ENCODE measurements at places on chromosomes 1 and 21. TPM values are rescaled to one million over a fixed set of nuclear protein-coding genes. Genes with fewer than 3 reads are reported as not detected.

DNA sequence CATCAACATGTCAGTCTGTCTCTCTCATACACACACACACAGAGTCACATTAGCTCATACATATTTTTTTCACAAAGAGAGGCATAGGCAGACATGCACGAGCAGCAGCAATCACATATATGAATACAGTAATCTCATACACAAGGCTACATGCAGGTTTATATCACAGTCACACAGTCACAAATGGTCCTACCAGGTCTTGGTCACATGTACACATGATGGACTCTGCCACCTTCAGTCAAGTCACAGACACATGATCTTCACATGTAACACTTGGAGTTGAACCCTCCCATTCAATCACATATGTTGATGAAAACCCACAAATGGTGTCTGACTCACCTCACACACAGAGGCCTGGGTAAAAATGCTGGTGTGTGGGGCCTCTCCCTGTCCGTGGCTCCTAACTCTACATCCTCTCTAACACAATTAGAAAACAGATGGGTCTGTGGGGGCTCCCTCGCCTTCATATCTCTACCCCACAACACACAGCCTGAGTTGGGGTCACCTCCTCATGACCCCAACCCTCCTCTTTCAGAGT lies 27.9 kb downstream of the RIMS3 start:
- no peak for DNase-seq
- H3K36me3 ChIP-seq, result no peaks in the 10 kb centered on the region
- no peak overlapping the region for H3K27ac ChIP-seq
- H3K4me1 ChIP-seq, result no peaks in the 10 kb centered on the region
- H3K27me3 ChIP-seq, result peaks cover 5% of the 10 kb centered on the region

GRCh38 chr1:165494949-165495857 lies 48.6 kb upstream of the LRRC52 start:
- H3K4me3 ChIP-seq, result no peak overlapping the region

DNA sequence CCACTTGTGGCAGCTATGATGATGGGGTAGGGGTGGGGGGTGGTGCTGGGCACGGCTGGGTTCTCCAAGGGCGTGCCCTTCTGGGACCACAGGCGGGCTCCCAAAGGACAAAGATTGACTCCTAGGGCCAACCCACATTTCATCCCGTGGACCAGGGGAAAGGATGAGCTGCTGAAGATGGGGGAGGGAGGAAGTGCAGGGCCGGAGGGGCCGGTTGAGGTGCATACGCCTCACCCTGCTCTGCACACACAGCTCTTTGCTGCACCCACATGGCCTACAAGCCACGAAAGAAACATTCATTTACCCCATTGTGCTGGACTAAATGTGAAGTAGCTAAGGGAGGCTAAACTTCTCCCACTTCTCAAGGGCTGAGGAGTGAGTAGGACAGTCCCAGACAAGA lies 34.2 kb upstream of the GNPAT start:
- H3K36me3 ChIP-seq, result no peaks in the 10 kb centered on the region
- no peak for DNase-seq
- no peak overlapping the region for H3K4me3 ChIP-seq
- peaks cover 5% of the 10 kb centered on the region for H3K27me3 ChIP-seq
- H3K4me1 ChIP-seq, result no peaks in the 10 kb centered on the region
- no peak overlapping the region for H3K27ac ChIP-seq

- peak; percentile 73 for DNase-seq
- no peak overlapping the region for H3K27ac ChIP-seq
- H3K4me3 ChIP-seq, result no peak overlapping the region
- H3K36me3 ChIP-seq, result no peaks in the 10 kb centered on the region
- peaks cover 11% of the 10 kb centered on the region for H3K4me1 ChIP-seq
- H3K27me3 ChIP-seq, result no peaks in the 10 kb centered on the region
These were observed 26.4 kb upstream of the CLIC6 start for GRCh38 chr21:34642211-34643075.

- no peaks in the 10 kb centered on the region for H3K36me3 ChIP-seq
- H3K27me3 ChIP-seq, result peaks cover 12% of the 10 kb centered on the region
- H3K4me3 ChIP-seq, result no peak overlapping the region
- H3K4me1 ChIP-seq, result peaks cover 15% of the 10 kb centered on the region
- no peak for DNase-seq
- H3K27ac ChIP-seq, result no peak overlapping the region
These were observed 31.3 kb downstream of the IL6R start for GRCh38 chr1:154436433-154436832.

DNA sequence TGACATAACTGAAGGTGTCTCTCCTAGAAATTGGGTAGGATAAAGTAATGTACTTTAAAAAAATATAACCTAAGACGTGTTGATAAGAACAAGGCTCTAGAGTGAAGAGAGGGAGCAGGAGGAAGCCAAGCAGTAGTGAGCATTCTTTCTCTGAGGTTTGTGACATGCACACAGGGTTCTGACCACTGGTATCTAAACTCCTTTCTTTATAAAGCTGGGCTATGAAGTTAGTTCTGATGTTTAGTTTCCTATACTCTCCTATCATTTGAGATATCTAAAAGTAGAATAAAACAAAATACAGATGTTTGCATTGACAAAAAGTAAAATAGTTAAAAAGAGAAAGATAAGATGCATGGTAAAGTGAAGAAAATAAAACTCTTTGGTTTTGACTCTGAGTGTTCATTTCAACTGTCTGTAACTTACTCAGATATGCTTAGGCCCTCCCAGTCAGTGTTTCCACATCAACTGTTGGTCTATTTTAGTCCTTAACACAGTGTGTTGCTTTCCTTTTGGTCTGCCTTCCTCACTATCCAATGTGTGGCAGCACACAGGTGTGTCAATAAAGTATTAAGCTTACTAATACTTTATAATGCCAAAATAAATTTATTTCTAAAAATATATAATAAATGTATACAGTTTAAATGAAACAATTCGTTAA lies 543.5 kb downstream of the PTPRC start:
- no peaks in the 10 kb centered on the region for H3K4me1 ChIP-seq
- H3K36me3 ChIP-seq, result no peaks in the 10 kb centered on the region
- H3K4me3 ChIP-seq, result no peak overlapping the region

DNA sequence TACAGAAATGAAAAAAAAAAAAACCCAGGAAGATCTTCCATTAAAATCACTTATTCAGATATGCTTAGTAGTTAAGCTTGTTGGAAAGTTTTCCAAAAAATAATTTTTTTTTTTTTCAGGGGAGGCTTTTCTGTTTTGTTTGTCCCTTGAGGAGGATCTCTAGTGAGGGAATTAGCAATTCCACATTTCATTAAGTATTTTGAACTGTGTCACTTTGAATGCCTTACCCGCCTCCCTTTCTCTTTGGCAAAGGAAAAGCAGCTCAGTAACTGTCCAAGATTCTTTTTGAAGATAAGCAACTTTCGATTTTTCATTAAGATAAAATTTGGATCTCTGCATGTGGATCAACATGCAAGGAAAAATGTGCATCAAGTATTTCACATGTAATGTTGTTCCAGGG lies 1.8 kb downstream of the NTNG1 start:
- H3K27me3 ChIP-seq, result no peaks in the 10 kb centered on the region
- no peak overlapping the region for H3K4me3 ChIP-seq
- peaks cover 17% of the 10 kb centered on the region for H3K4me1 ChIP-seq
- H3K27ac ChIP-seq, result no peak overlapping the region

DNA sequence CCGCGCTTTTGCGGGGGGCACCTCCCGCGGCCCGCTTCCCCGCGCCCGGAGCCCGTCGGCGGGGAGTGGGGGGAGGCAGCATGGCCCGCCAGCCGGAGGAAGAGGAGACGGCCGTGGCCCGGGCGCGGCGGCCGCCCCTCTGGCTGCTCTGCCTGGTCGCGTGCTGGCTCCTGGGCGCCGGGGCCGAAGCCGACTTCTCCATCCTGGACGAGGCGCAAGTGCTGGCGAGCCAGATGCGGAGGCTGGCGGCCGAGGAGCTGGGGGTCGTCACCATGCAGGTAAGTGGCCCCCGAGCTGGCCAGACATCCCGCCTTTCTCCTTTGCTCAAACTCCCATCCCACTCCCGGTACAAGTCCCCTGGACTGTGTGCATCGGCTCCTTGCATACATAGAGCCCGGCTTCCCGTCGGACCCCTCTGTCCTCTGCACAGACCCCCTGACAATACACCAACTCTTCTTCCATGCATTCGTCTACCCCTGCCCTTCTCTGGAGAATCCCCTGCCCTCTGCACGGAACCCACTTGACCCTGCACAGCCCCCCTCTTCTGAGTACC lies 812 bp downstream of the CACHD1 start:
- peak overlapping the region; percentile 48 for H3K27ac ChIP-seq
- H3K4me3 ChIP-seq, result peak overlapping the region; percentile 78
- peaks cover 7% of the 10 kb centered on the region for H3K27me3 ChIP-seq
- no peak for DNase-seq
- H3K36me3 ChIP-seq, result no peaks in the 10 kb centered on the region
- peaks cover 10% of the 10 kb centered on the region for H3K4me1 ChIP-seq

GRCh38 chr1:100292711-100293110 lies 26.7 kb downstream of the RTCA start:
- H3K27me3 ChIP-seq, result no peaks in the 10 kb centered on the region
- H3K4me3 ChIP-seq, result no peak overlapping the region
- peaks cover 8% of the 10 kb centered on the region for H3K36me3 ChIP-seq

GRCh38 chr21:45356653-45357435 lies 48.1 kb upstream of the COL18A1 start:
- no peaks in the 10 kb centered on the region for H3K27me3 ChIP-seq
- no peak overlapping the region for H3K27ac ChIP-seq
- peaks cover 6% of the 10 kb centered on the region for H3K4me1 ChIP-seq
- H3K36me3 ChIP-seq, result no peaks in the 10 kb centered on the region
- H3K4me3 ChIP-seq, result no peak overlapping the region
- no peak for DNase-seq

DNA sequence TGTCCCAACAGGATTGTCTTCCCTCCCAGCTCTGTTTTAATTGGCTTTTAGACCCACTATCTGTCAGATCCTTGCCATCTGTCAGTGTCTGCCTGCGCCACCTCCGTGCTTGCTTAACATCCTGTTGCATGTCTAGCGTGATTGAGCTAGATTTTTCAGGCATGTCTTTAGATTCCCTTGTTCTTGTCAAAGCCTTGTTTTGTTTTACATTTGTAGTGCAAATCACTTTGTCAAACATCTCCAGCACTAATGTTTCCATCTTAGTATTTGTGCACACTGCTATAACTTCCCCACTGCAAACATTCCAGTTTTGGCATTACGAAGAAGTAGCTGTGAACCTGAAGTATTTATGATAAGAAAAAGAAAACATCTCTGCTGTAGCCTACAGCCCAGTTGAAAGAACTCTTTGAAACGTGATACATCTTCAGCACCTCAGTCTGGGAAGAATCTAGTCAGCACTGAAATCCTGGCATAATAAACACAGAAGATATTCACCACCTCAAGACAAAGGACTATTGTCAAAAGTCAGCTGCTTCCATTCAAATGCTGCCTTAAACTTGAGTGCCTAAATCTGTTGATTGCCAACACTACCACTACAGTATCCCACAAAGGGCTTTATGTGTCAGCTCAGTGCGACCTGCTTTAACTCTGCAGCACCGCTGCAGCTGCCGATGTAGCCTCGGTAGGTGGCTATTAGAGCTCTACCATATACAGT lies 105.0 kb downstream of the FNBP1L start:
- peaks cover 18% of the 10 kb centered on the region for H3K4me1 ChIP-seq
- H3K27ac ChIP-seq, result peak overlapping the region; percentile 58
- H3K4me3 ChIP-seq, result no peak overlapping the region

DNA sequence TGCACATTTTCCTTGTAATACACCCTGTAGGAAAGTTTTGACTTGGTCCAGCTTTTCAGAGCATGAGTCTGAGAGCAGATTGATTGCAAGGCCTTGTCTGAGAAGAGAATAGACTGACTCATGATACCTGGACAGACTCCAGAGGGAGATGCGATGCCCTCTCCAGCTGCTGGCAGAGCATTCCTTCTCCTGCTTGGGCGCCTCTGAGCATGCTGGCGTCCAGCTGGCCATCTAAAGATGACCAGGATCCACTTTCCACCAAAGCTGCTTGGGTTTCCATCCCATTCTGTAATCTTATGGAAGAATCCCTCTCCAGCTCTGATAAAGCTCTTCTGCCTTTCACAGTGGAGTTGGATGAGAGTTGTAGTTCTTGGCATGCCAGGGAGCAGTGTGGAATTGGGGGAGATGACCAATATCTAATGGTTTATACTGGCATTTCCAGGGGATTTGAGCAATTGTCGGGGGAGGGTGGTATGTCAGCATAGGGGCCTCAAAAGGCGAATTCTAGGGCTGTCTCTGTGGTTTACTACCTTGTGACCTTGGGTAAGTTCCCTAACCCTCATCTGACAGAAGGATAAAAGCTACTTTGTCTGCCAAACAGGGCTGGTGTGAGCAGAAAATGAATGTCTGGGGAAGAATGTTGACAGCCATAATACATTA lies 19.5 kb downstream of the SZRD1 start:
- H3K4me3 ChIP-seq, result no peak overlapping the region
- H3K36me3 ChIP-seq, result no peaks in the 10 kb centered on the region
- peak; percentile 79 for DNase-seq
- H3K27ac ChIP-seq, result no peak overlapping the region

- no peak overlapping the region for H3K4me3 ChIP-seq
- H3K27ac ChIP-seq, result no peak overlapping the region
- no peaks in the 10 kb centered on the region for H3K36me3 ChIP-seq
- no peak for DNase-seq
- H3K4me1 ChIP-seq, result no peaks in the 10 kb centered on the region
These were observed 51.1 kb downstream of the DISP3 start for GRCh38 chr1:11529763-11530730.

- H3K36me3 ChIP-seq, result peaks cover 5% of the 10 kb centered on the region
- peak; percentile 57 for DNase-seq
- no peak overlapping the region for H3K4me3 ChIP-seq
- H3K27me3 ChIP-seq, result no peaks in the 10 kb centered on the region
- no peaks in the 10 kb centered on the region for H3K4me1 ChIP-seq
These were observed 90.4 kb downstream of the INTS7 start for GRCh38 chr1:211944733-211945500.

DNA sequence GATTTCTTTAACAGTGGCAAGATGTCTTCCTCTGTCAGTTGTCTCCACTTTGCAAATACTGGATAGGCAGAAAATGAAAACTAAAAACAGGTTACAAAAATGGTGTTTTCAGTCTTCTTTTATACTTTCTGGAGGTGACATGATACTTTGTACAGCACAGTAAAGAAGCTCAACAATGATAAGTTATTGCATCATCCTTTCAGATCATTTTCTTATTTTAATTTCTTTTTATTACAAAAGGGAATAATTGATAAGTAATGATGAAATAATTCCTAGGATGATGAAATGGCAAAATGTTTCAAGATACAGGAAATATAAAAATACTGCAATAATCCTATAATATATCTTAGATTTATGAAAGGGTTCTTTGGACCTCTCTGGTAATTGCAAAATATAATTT lies 16.5 kb downstream of the GORAB start:
- H3K27ac ChIP-seq, result no peak overlapping the region
- no peaks in the 10 kb centered on the region for H3K27me3 ChIP-seq
- no peak for DNase-seq
- peaks cover 51% of the 10 kb centered on the region for H3K36me3 ChIP-seq
- no peak overlapping the region for H3K4me3 ChIP-seq

SV2A gene
- total RNA-seq, result 6.8 TPM

ADAM30 gene
- not detected for total RNA-seq

GRIK3 gene
- total RNA-seq, result 0.12 TPM

CHIT1 gene
- not detected for total RNA-seq

APH1A gene
- 99.9 TPM for total RNA-seq

PTPRF gene
- total RNA-seq, result 275 TPM

CRNN gene
- total RNA-seq, result not detected

PDC gene
- not detected for total RNA-seq
